Activated CD4-positive, alpha-beta T cell treated with anti-CD3 and anti-CD28 coated beads for 48 hours (primary cell): ENCODE measurements at places on chromosomes 16 and 17.

DNA sequence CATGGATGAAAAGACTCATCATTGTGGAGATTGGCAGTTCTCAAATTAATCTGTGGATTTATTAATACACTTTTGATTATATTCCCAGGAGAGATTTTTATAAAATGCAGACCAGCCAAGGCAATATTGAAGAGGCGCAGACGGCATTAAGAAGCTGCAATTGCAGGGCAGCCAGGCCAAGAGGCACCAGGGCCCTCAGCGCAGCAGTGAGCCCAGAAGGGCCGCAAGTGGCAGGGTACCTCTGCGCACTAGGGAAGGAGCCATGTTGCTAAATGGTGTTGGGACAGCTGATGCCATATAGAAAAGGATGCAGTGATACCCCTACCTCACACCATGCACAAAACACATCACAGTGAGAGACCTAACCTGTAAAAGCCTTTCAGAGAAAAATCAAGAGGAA, 36.6 kb upstream of the CHMP6 start:
- DNase-seq, result no peak

GRCh38 chr16:88353232-88353631, 29.5 kb upstream of the ZNF469 start:
- DNase-seq, result no peak

DNA sequence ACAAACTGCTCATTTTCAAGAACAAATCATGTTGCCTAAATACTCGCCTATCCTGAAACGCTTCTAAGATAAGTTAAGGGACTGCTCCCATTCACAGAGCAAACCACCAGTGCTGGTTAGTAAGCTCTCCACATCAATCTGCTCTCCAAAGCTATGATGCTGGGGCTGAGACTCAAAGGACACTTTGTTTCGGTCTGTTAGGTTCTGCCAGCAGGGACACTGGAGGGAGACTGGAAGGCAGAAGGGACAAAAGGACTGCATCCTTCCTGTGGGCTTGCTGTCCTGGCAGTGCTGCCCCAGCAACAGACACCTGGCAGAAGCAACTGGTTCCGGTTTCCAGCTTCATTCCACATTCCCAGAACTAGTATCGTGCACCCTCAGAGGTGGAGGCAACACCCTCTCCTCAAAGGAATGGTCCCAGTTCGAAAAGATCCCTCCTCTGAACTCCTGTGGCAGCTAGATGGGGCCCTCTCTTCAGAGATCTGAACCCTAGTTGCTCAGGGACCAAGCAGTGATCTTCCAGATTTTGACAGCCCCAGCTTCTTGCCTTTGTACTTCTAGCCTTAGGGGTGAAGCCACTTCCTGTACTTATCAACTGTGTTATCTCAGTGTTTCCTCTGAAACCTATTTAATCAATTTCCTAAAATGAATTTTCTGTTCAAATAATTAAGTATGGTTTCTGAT, 73.4 kb upstream of the GSG1L start:
- DNase-seq, result no peak

DNA sequence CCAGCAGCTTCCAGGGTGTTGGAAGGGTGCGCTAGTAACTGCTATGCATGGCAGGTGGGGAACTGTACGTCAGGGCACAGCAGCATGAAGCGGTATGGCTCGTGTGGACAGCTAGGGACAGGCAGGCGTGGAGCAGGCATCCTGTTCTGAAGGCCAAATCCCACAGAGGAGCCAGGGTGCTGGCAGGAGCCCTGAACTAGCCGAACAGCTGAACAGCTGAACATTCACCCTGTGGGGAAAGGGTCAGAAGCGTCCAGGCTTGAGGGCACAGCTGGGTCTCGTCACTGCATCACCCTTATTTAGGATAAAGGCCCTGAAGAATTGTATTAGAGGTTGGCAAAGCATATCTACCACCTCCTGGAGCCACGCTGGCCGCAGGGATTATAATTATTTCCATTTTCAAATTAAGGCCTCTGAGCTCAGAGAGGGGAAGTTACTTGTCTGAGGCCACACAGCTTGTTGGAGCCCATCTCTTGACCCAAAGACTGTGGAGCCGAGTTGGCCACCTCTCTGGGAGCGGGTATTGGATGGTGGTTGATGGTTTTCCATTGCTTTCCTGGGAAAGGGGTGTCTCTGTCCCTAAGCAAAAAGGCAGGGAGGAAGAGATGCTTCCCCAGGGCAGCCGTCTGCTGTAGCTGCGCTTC, 3.3 kb upstream of the STH start:
- DNase-seq, result no peak

GRCh38 chr16:56649271-56649670, 2.4 kb upstream of the MT1B start:
- no peak for DNase-seq

GRCh38 chr16:84559311-84559932, 55.0 kb upstream of the MEAK7 start:
- no peak for DNase-seq

DNA sequence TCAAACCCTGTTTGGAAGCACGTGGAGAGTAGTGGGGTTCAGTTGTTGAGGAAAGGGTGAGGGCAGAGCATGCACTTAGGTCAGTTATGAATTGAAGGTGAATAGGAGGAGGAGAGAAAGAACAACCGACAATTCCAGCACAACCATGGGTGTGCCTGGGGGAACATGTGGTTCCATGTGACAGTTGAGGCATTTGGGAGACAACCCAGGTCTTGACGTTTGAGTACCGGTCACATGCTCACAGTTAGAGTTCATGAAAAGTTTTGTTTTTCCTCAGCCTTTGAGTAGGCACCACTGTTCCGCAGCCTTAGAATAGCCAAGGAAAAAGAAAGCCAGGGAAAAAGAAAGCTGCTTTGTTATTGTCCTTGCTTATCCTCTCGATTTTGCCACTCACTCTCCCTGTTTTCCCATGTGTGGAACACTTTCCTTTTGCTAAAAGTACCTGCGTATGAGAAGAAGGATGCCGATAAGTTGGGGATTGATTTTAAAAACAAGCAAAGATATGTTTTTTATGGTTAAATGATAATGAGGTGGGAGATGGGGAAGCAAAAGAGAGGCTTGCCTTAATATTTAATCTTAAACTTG, 25.6 kb upstream of the ABCC11 start:
- no peak for DNase-seq

- no peak for DNase-seq
Observed at GRCh38 chr17:38460082-38460715, 31.9 kb downstream of the ARHGAP23 start.

DNA sequence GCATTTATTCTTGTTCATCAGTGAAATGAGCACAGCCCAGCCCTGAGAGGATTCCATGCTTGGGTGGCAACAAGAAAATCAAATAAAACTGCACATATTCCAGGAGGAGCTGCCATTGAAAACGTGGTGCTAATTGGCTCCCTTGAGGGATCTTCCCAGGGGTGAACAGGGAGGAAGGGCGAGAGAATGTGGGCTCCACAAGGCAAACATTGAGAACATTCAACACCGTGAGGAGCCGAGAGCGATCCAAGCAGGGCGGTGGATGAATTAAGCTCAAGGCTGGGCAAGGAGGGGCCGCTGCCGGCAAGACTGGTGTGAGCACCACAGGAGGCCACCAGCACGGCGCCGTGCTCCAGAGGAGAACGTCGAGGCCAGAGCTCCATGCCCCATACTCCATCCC, 166.9 kb downstream of the C16orf95 start:
- no peak for DNase-seq

DNA sequence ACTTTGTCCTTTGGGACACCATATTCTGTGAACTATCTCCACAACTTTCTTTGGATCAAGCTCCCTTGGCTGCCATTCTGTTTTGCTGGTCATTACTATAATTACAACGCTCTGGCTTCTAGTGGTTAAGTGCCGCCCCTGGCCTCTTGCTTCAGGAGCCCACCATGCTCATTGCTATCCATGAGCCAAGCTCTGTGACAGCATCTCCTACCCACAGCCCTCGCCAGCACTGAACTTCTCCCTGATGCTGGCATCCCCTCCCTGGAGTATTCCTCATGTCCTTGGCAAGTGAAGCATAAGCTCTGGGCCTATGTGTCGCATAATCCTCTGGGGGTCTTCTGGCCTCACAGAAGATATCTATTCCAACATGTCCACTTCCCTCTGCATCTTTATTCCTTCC, 60.6 kb upstream of the DHX40 start:
- DNase-seq, result no peak

- no peak for DNase-seq
Observed at GRCh38 chr16:24755201-24755874, 25.9 kb downstream of the TNRC6A start.

DNA sequence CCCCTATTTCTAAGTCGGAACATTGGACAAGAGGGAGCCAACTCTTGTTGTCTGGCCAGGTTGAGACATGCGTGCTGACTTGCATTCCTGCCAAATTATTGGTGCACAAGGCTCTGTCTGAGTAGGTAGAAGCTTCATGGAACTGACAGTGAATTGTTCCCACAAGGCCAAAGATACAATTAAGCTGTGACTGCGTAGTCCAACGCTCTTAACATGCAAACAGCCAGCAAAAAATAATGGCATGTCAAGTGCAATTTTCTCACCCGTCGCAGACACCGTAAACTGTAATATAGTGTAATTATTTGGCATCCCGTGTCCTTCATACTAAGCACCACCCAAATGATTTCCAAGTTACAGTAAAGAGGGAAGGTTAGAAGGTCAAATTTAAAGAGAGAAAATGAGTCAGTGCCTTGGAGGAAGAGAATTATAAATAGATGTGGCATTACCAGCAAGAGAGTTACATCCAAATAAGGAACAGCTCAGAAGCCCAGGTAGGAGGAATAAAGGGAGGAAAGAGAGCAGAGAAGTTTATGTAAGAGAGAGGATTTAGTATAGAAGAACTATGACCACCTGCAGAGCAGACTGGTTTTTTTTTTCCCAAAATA, 21.8 kb downstream of the CDH8 start:
- DNase-seq, result no peak

DNA sequence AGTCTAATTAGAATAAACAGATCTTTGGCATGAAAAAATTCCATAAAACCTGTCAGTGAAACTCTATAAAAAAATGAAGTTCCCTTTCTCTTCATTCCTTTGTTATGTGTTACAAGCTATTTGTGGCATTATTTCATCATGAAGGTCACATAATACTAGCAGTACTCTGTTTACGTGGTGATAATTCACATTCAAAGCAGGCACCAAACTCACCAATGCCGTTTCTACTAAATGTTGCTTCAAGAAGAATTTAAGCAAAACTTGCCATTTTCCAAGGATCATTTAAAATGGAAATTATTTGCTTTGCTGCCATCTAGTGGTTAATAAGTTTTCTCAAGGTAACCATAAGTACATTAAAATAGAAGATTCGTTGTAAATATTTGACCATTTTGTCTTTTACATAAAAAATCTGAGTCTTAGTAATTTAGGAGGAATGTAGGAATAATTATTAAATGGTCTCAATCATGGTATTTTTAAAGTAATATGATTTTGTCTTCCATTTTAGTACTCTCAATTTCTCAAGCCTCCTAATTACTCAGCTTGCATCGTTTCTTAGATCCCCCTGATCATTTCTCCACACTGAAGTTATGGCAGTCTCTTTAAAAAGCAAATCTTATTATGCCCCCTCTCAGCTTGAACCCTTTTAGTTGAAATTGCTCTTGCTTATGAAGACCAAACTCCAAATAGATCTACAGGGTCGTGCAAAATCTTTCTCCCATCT, 80.8 kb downstream of the OMG start:
- DNase-seq, result no peak

DNA sequence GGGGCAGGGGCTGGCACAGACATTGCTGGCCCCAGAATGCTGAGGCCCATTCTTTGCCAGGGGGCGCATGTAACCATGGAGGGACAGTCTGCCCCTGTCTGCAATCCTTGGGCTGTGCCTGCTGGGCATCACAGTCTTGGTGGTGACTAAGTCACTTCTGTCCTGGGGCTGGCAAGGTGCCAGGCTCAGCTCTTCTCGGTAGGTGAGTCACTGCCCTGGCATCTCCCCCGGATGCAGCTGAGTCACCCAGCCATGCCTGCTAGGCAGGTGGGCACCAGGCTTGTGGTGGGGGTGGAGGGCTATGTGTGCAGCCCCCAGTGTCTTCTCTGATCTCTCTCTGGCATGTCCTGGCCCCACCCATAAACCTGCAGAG, 5.6 kb downstream of the RARA start:
- DNase-seq, result peak; percentile 91

DNA sequence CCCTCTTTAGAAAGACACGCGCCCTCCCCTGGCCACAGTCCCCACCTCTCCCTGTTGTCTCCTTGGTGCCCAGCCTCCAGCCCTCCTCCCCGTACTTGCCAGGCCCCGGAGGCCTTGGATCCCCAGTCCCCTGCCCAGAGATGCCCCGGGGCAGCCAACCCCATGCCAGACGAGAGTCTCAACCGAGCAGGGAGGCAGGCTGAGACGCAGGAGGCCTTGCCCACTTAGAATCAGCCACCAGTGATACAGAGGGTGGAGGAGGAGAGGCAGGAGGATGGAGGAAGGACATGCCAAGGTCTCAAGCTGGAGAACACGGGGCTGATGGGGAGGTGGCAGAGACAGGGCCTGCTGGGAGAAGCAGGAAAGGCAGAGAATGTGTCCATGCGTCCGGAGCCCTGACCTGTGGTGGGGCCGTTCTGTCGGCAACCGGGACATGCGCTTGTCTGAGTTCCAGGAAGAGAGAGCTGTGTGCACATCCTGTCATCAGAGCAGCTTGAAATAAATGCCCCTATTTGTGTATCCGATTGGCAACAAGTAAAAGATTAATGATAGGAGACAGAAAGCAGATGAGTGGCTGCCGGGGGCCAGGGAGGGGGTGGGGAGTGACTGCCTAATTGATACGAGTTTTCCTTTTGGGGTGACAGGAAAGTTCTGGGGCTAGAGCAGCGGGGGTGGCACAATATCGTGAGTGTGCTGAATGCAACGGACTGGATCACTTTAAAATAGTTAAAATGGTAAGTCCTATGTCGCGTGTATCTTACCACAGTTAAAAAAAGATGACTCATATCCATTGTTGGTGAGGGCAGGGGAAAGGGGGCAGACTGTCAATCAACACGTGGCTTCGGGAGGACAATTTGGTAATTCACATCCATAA, 44.7 kb upstream of the MEAK7 start:
- peak; percentile 60 for DNase-seq

- DNase-seq, result no peak
Observed at GRCh38 chr17:19365833-19366636, 3.5 kb upstream of the B9D1 start.

DNA sequence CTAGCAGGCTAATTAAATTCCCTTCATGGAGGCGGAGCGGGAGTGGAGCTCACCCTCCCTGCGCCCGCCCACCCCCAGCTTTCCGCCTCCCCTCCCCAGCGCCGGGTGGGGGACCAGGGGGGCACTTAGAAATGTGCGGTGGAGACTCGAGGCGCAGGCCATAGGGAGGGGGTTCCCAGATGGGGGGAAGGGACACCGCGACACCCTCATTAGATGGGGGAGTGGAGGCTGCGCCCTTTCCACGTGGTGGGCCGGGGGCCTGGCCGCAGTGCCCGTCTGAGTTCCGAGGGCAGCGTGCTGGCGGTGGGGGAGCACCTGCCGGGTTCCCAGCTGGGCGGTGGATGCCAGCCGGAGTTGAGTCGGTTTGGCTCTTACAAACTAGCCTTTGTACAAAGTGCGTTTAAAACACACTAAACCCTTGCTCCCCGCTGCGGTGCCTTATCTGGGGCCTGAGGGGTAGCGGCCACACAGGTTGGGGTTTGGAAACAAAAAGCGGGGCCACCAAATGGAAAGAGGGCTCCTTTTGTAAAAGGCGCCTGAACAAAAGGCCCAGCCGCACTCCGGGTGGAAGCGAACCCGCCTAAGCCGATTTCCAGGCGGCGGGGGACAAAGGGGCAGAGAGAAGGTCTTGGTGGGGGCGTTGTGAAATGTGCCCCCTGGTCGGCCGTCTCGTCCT, 1.4 kb downstream of the GSE1 start:
- peak; percentile 15 for DNase-seq
